ENCODE measurements at places on chromosomes 3 and 15.

DNA sequence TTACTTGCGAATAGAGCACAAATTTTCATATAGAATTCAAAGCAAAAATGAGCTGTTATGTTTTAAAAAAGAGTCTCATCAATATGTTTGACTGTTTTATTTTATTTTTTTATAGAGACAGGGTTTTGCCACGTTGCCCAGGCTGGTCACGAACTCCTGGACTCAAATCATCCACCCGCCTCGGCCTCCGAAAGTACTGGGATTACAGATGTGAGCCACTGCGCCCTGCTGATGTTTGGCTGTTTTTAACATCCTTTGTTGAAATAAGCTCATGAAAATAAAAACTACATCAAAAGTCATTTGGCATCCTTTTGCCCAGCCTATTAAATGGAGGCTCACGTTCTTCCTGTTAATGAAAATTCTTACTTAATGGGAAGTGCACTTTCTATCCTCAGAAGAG lies 154.7 kb downstream of the ATP10A start:
- DNase-seq = no peak

DNA sequence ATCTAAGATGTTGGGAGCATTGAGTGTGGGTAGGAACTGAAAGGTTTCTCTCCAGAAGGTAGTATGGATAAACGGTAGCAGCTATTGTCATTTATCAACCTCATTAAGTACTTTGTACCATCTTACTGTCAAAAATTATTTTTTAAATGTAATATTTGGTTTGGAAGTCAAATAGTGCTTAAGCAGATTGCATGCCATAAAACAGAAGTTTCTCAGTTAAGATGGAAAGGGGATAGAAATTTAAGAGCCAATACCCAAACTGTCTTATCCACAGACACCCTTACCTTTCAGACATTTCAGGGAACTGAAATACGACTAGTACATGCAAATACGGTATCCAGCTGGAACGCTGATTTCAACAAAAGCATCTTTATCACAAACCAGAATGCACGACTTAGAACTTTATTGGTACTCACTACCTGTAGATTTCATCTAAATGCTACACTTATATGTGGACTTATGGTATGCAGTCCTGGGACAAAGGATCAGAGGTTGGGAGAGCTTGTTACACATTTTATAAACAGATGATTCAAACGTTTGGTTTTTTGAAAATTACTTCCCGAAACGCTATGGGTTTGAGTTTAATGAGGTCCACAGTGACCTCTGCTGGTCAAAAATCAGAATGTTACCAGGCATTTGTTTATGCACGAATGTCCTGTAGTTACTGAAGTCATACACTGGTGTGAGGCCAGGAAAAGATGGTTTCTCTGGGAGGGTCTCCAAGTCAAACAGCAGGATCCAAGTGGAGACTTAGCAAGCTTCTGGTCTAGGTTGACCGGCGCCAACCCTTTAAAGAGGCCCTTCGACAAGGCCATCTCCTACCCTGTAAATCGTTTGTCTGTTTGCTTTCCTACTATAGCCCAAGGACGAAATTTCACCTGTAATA lies 45.7 kb upstream of the DUT start:
- DNase-seq = peak; percentile 91

GRCh38 chr3:160403028-160403545 lies 3.6 kb downstream of the SMC4 start:
- peak; percentile 50 for DNase-seq

- DNase-seq = no peak
These were observed 17.9 kb downstream of the LPP start for GRCh38 chr3:188171682-188172467.

DNA sequence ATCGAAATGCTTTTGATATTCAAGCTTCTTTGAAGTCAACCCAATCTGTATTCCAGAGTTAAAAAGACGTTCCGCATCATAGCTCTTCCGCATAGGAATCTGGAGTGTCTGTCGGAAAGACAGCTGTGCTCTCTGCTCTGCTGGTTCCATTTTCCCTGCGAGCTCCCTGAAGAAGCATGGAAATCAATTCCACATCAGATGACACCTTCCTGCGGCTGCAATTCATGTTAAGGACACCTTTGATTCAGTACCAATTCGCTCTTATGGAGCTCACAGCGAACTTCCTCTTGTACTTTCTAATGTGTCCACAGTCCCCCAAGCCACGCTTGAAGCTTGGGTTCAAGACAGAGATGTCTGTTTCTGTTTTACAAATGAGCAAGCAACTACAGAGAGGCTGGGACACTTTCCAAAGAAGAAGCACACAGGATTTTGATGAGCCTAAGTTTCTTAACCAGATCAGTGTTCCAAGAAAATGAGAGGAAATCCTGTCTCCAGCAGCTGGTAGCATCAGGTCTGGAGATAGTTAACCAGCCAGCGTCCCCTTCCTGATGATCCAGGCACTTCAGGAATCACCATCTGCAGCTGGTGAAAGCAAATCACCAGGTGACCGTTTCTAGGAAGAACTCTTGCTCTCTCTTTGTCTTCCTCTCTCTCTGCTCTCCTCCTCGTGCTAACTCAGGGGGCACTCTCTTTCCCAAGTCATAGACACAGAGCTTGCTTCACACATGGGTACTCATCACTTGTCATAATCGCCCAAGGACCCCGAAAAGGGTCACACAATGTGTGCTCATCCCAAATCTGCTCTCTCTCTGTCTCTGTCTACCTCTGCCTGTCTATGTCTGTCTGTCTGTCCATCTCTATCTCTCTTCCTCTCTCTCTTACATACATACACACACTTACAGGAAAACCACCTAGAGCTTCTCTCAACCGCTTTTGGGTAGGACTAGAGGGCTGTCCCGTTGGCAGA lies 281.8 kb downstream of the FAM43A start:
- DNase-seq = no peak

DNA sequence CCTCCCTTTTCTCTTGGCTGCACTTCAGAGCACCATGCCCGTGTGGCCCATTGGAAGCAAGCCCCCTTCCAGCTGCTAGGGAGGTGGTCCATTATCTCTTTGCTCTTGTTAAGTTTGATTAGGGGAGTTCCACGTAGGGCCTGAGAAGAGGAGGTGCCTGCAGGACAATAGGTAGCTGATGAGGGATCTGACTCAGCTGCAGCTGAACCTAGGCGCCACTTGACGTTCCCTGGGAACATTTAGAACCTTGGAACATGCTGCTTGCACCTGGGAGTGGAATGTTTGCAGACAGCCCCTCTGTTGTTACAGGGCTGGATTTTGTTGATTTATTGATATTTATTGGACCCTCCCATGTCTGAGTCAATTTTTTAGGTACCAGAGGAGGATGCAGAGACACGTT lies 4.7 kb downstream of the SMAD3 start:
- no peak for DNase-seq

DNA sequence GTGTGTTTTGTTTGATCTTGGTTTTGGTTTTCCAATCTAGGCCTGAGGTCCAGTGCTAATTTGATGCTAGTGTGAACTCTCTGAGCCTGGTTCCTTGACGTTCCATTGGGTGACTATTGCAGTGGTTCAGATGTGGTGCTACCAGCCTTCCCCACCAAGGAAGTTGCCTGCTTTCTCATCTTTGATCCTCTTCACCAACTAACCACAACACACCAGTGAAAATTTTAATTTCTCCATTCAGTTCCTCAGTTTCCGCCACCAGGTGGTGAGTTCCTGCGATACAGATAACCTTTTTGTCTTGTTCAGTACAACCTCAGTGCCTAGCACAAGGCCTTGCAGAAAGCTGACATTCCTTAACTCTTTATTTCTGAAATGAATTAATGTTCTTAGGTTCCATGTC lies 337.4 kb upstream of the TPRG1 start:
- peak; percentile 32 for DNase-seq

DNA sequence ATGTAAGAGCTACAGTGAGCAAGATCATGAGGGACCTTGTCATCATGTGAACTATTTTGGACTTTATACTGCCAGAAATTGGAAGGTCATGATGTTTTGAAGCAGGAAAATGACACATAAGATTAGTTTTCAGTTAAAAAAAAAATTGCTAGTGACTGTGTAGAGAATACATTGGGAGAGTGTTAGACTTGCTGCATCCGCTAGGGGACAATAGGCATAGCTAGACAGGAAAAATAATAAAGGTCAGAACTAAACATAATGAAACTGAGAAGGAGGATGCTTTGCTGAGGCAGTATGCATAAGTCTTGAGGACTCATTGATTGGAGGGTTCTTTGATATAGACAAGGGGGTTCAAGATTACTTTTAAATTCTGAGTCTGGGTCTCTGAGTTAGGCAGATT lies 275.8 kb upstream of the KCNH8 start:
- DNase-seq = no peak

GRCh38 chr15:85742186-85742821 lies 52.4 kb downstream of the KLHL25 start:
- DNase-seq = no peak

DNA sequence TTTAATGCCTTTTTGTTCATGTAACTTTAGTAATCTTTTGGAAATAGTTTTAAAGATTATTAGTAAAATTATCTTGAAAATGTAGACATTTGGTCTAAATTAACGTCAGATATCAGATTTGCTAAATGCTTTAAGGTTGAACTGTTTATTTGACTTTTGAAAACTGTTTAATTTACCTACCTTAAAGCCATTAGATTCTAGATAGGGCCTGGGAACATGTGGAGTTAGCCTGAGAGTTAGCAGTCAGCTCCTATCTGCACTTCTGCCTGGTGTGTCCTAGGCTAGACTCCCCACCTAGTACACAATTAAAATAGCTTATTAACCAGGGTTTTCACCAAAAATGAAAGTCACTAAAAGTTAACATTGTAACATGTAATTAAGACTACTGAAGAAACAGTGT lies 53.7 kb upstream of the CFAP20DC start:
- no peak for DNase-seq

Measured in HT-29 (cell line).